ENCODE measurements at places on chromosomes 2 and 18.

- peak; percentile 97 for DNase-seq
Observed at GRCh38 chr2:99662761-99663341, 173.0 kb upstream of the REV1 start.

- no peak for DNase-seq
Observed at GRCh38 chr2:231197706-231198290, 633 bp upstream of the ARMC9 start.

- peak; percentile 73 for DNase-seq
Observed at GRCh38 chr18:812376-813171, 532 bp upstream of the YES1 start.

DNA sequence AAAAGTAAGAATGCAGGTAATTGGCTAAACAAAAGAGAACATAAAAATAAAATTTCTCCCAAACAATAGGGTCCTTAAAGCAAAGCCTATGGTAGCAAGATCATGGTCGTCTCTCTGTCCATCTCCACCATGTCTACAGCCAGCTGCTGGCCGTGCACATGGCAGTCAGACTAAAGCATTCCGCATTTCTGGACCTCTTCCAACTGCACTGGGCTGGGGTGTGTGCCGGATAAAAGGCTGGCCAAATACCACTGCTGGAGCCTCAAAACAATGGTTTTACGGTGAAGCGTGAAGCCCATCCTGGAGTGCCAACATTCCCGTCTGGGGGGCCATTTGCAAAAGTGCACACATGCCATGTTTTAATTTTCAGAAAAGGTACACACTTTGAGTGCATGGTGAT is 74.8 kb upstream of the PIEZO2 start:
- no peak for DNase-seq

DNA sequence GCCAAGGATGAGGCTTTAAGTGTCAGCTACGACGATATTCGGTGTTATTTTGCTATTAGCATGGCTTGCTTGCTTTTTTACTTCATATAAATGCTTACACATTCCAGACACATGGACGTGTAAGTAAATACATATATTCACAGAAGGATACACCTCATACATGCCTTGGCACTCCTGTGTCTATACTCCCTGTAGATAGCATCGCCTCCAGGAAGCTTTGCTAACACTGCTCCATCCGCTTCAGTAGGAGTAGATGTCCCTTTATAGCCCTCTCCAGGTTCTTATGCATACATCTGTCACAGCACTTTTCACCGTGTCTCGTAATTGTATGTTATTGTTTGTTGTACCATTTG is 27.5 kb upstream of the KCTD1 start:
- no peak for DNase-seq

DNA sequence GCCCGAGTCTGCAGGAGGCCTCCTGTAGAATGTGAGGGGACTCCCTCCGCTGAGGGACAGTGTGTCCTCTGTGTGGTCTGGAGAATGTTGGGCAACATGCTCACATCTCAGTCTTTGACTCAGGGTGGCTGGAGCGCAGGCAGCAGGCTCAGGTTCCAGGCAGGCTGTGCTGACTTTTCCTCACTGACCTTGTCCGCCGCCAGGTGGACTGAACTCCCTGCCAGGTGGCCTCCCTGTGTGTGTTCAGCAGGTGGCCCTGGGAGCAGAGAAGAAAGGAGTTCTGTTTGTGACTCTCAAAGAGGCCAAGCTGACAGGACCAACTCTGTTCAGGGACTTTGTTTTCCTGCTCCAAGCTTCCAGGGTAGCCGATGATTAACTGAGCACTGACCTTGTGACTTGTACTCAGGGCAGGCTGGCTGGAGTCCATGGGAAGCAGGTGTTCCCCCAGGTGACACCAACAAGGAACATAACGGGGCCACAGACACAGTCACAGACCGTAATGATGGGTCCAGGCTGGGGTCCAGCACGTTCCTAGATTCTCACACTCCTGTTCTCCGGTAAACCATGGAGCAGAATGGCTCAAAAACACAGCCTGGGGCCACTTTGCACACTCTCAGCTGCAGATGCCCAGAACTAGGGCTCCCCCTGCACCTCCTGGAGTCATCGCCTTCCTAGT is 439.8 kb downstream of the RNF144A start:
- DNase-seq: no peak

DNA sequence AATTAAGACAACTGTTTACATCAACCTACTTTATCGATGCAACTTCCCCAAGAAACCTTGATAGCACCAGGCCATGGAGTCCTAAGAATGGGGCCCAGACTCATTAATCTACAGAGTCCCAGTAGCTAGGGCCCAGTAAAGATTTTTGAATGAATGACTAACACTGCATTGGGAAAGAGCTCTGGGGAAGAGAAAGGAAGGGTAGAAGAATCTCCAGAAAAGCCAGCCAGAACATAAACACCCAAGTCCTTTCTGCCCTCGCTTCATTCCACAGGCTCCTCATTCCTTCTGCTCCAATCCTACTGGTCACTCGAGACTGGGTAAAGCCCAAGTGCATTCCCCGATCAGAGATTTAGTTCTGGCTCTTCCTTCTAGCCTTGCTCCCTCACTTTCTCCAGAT is 44.3 kb downstream of the CYRIA start:
- no peak for DNase-seq

DNA sequence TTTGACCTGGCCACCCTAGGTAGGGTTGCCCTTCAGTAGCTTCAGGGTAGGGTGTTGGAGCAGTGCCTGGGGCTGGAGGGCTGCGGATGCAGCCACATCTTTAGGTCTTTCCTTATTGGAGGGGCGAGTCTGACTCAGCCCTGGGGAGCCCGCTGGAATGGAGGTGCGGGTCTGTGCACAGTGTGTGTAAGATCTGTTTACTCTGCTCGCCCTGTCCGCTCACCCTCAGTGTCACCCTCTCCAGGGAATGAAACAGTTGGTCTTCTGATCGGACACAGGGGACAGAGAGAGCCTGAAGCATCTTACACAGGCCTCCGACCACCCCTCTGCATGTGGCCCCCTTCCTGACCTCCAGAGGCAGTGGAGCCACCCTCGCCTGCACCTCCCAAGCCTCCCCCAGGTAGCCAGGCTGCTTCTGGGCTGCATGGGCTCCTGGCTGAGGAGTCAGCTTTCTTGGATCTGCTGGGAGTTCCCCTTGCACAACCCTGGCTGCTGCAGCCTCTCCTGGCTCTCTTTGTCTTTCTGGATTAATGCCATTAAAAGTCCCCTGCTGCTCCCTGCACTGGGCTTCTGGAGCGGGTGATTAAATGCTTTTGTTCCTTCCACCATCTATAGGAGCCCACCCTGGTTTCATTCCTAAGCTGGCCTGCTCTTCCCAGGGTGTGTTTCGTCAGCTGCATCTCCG is 82.6 kb downstream of the ASB1 start:
- peak; percentile 14 for DNase-seq

GRCh38 chr2:37742286-37742685 is 70.8 kb upstream of the CDC42EP3 start:
- DNase-seq: no peak

DNA sequence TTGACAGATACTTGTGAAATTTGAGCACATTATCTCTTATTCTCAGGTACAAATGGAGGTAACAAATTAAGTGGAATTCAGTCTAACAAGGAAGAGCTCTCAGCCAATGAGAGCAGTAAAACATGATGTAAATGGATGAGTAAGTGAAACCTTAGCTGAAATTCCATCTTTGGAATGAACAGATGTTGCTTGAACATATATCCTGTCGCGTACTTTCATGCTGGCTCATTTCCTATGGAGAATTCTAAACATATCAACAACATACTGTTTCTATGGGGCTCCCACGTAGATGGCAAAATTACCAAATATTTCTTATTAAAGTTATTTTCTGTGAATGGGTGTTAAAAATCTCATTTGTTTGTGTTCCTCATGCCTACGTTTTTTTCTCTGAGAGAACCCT is 256.3 kb upstream of the LINC00305 start:
- no peak for DNase-seq

- DNase-seq: peak; percentile 74
Observed at GRCh38 chr18:77114415-77115191, 18.0 kb downstream of the MBP start.

DNA sequence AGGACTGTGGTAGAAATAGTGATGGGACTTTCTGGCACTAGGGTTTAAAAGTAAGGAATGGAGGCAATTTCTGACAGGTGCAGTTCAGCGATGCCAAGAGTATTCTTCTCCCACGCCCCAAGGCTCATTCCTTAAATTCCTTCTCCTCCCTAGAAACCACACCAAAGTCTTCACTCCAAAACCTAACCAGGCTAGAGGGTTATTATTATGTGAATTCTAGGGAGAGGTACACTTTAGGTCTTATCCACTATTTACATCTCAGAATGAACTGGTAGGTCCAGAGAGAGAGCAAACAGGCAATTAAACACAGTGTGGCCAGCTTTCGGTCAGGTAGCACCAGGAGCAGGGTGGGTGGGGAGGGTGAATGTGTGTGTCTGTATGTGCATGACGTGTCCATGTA is 11.4 kb downstream of the IL1F10 start:
- DNase-seq: no peak

DNA sequence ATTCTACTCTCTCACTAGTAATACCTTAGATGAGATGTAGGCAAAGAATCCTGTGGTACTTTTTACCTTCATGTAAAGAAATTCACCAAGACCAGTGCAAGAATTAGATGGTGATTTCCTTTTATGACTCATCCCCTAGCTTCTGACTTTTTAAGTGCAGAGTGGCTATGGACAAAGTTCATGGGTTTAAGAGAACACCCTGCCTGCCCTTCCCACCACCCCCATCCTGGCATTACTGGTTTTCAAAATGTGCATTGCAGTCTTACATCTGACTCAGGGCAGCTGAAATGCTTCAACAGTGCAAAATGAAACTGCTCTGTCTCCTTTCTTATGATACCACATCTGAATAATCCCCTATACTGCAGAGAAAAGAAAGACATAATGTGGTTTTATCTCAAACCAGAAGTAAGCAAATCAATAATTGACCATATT is 22.6 kb downstream of the MAIP1 start:
- peak; percentile 77 for DNase-seq

- no peak for DNase-seq
Observed at GRCh38 chr18:71625556-71626090, 918.5 kb downstream of the CBLN2 start.

GRCh38 chr2:13034861-13035260 is 318.1 kb downstream of the TRIB2 start:
- no peak for DNase-seq

GRCh38 chr2:121564905-121565304 is 34.2 kb downstream of the RNU4ATAC start:
- no peak for DNase-seq

DNA sequence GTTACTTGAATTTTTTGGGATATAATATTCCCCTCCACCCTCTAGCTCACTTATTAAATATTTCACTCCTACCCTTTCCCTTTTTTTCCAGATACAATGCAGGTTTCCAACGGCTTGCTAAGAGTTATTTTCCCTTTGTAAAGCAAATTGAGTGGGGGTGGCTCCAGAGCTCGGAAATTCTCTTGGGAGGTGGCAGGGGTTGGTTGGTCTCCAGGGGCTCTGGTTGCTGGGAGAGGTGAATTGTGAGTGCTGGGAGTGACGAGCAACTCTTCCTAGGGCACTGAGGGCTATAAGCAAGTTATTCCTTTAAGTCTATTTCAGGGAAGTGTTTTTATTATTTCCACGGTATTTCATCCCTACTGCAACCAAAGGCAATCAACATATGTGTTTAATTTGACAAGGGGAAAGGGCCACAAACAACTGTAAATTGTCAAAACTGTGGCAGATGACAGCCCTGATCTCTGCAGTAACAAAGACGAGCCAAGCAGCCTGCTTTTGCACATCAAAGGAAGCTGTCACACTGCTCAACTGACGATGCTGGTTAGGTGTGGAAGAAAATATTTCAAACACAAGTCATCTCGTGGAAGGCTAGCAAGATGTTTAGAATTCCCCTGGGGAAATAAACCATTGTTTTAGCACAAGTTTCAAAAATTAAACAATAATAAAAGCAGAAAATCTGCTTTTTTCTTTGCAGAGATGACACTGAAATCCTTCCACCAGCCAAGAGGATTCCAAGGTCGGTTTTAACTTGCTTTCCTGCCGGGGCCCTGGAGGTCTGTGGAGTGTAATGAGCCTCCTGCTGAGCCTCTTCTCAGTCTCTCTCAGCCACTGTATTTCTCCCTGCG is 34.8 kb upstream of the ASXL2 start:
- DNase-seq: no peak

- DNase-seq: no peak
Observed at GRCh38 chr18:79681484-79682387, 2.1 kb downstream of the CTDP1 start.

DNA sequence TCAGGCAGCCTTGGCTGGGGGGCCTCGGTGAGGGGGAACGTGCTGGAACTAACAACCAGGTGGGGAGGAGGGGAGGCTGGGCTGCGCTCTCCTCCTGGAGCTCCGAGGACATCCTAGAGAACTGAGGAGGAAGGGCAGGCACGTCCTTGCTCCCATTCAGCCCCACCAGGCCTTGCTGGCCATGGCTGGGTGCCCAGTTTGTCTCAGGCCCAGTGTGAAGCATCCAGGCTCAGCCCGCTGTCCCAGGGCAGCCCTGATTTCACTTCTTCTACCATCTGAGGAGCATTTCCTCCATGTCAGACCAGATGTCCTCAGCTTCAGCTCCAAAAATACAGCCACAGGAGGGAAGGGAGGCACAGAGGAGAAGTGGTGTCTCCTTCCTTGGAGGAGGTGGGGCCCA is 125.4 kb downstream of the CELF4 start:
- no peak for DNase-seq

DNA sequence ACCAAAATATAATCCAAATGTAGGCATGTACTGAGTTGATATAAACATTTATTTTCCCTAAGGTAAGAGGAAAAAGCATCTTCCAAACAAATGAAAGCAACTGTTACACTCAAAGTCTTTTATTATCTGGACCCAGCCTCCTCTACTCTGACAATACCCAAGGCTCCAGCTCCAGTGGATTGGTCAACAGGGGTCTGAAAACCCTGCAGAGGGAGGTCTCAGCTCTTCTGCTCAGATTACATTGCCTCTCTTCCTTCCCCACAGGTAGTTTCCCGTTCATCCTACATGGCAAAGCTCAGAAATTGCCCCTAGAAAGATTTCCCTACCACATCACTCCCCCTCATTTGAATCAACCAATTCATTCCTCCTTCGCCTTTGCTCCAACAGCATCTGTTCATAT is 457.0 kb downstream of the METTL4 start:
- DNase-seq: no peak

GRCh38 chr18:12946549-12947284 is 1.1 kb upstream of the SEH1L start:
- peak; percentile 80 for DNase-seq

GRCh38 chr2:241820625-241821384 is 11.8 kb downstream of the NEU4 start:
- DNase-seq: no peak

- no peak for DNase-seq
Observed at GRCh38 chr2:200259577-200259957, 46.9 kb upstream of the SPATS2L start.

DNA sequence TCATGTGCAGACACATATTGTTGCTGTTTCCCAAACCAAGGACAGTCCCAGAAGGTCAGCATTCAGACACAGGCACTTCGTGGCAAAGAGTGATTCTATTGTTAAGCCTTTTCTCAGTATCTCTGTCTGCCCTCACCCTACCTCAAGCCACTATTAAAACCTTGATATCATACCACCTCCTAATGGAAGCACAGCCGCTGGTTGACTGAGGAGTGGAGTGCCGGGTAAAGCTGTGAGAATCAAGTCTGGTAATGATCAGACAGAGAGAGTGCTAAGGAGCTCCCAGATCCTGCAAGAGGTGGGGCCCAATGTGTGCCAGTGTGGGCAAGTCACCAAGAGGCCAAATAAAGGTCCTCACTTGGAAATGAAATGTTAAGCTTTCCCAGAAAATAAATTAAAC is 819.5 kb downstream of the BCL11A start:
- no peak for DNase-seq

GRCh38 chr2:14565666-14566065 is 66.9 kb upstream of the LRATD1 start:
- no peak for DNase-seq

Data from fibroblast of the conjunctiva (primary cell).